ENCODE measurements at places on chromosomes 2 and 18.

- DNase-seq, result no peak
Measured at GRCh38 chr2:201118961-201119854, 3.2 kb downstream of the CFLAR start.

- no peak for DNase-seq
Measured at GRCh38 chr18:58443671-58444070, 185.2 kb downstream of the ALPK2 start.

- DNase-seq, result no peak
Measured at GRCh38 chr2:143152637-143153036, 23.4 kb downstream of the ARHGAP15 start.

GRCh38 chr2:85253890-85254289 is 73.9 kb downstream of the TGOLN2 start:
- DNase-seq, result no peak

DNA sequence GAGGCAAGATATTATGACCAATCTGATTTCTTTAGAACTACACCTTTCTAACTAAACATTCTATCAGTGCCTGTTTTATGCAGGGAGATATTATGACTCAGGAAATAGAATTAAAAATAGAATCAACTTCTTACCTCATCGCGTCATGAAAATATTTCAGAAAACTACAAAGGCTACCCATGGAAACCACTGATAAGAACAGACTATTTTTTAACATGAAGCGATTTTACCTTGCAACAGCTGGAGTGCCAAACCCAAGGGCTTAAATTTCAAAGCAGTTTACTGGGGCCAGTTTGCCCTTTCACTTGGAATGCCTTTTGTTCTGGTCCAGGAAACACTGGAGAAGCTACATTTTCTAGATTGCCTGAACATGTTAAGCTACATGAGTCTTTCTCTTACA is 304.8 kb upstream of the CCDC68 start:
- DNase-seq, result no peak

DNA sequence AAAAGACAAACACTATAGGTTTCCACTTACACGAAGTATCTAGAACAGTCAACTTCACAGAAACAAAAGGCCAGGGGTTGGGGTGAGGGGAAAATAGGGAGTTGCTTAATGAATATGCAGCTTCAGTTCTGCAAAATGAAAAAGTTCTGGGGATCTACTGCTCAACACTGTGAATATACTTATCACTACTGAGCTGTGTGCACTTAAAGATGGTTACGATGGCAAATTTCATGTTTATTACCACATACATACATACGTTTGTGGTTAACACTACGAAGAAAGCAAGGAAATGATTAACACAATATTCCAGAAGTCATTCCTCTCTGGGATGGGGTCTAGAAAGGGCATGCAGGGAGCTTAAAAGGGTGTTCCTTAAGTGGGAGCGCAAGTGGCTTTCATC is 19.3 kb downstream of the MBOAT2 start:
- no peak for DNase-seq

- peak; percentile 25 for DNase-seq
Measured at GRCh38 chr2:100291152-100291970, 30.9 kb downstream of the LONRF2 start.

- DNase-seq, result no peak
Measured at GRCh38 chr2:11008773-11009172, 97.0 kb downstream of the KCNF1 start.

GRCh38 chr2:175461839-175462238 is 280.3 kb upstream of the ATP5MC3 start:
- DNase-seq, result no peak

GRCh38 chr18:8332286-8332685 is 277.0 kb upstream of the RAB12 start:
- no peak for DNase-seq

DNA sequence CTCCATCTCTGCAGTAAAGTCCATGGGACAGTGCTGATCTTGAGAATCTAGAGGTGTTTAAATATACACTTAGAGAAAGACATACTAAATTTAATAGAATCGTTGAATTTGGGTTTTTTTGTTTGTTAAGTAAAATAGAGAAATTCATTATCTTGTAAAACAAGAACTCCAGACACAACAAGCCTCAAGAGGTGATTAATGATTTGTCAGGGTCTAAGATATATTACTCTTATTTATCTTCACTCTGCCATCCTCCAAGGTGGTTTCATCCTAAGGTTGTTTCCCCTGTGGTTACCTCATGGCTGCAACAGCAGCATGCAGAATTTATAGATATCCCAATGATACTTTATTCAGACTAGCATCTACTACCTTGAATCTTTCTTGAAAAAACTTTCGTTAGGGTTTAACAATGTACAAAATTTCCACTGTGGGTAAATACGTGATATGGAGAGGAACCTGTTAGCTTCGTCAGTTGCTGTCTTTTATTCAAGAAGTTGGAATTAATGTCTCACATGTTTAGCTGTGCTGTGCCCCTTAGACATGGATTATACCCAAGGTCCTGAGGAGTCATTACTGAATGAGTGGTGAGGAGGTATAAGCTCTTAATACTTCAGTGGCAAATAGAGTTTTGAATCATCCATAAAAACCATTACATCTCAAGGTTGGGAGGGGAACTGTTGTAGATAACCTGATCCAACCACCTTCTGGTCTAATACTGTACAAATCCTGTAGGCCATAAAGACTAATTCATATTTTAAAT is 128.0 kb downstream of the GPD2 start:
- DNase-seq, result no peak

GRCh38 chr2:65960953-65961352 is 474.0 kb upstream of the MEIS1 start:
- DNase-seq, result no peak

GRCh38 chr18:34837769-34838272 is 127.7 kb downstream of the DTNA start:
- DNase-seq, result no peak

GRCh38 chr2:201860636-201861066 is 54.3 kb downstream of the CDK15 start:
- no peak for DNase-seq

- DNase-seq, result no peak
Measured at GRCh38 chr2:88596141-88596830, 31.0 kb downstream of the EIF2AK3 start.

DNA sequence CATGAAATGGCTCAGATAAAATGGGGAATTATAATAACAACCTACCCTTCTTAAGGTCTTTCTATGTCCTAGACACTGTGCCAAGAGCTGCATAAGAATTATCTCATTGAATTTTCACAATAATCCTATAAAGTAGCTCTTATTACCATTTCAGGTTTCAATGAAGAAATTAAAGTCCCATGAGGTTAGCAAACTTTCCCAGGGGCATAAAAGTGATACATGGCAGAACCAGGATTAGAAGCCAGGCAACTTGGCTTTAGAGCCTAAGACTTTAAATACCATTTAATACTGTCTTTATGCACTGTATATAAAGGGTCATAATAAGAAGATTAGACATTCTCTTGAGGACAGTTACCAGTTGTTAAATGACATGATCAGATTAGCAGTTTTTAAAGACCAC is 130.1 kb downstream of the GCA start:
- no peak for DNase-seq

DNA sequence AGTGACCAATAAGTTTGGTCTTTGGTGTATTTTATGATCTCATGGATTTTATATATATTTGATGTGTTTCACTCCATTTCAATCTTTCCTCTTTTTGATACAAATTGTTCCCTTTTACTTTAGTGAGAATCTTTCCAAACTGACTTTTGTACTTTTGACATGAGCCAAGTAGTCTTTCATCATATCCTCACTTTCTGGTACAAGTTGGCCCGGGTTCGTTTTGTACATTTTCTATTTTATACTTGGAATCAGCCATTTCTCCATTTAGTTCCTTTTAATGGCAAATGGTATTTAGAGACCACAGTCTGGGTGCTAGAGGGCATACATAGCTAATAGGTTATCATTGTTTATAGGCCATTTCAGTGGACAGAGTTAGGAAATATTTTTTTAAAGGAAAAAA is 147.9 kb upstream of the MYO3B start:
- no peak for DNase-seq

DNA sequence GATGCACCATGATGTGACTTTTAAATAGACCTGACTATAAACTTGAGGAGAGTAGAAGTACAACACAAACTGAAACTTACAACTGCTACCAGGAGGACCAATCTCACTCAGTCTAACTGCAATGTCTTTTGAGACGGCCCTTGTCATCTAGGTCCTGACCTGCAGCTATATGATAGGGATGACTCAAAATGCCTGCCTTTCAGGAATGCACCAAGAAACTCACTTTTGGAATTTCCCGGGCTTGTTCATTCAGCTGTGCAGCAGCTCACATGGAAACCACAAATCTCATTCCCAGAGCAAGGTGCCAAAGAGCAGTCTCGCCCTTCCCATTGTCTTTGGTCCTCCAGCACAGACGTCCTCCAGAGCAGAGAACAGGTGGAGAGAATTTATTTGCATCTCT is 113.7 kb downstream of the SPOPL start:
- DNase-seq, result no peak

GRCh38 chr2:40370007-40370395 is 81.9 kb downstream of the SLC8A1 start:
- no peak for DNase-seq

- no peak for DNase-seq
Measured at GRCh38 chr2:190315273-190315672, 4.4 kb downstream of the HIBCH start.

DNA sequence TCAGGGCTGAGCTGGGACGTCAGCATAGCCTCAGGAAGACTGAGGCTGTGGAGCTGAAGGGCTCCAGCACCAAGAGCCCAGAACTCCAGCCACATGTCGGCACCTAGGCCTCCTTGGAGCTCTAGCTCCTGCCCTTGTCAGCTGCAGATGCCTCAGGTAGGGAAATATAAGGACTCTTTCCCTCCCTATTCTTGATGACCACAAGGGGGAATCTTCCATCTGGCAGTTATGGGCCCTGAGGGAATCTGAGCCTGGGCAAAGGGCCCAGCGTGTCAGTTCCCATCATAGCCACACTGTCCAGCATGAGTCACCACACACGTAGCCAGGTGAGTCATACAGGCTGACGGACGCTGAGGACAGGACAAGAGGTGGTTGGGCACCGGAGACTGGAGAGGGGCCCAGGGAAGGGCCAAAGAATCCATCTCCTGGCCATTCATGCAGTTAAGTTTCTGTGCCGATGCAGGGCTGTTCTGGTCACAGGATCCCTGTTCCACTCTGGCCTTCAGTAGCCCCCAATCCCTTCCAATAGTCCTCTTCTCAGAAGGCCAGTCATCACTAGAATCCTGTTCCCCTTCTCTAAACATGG is 1.8 kb downstream of the MPV17 start:
- DNase-seq, result no peak

GRCh38 chr2:113760400-113760799 is 4.0 kb upstream of the SLC35F5 start:
- no peak for DNase-seq

DNA sequence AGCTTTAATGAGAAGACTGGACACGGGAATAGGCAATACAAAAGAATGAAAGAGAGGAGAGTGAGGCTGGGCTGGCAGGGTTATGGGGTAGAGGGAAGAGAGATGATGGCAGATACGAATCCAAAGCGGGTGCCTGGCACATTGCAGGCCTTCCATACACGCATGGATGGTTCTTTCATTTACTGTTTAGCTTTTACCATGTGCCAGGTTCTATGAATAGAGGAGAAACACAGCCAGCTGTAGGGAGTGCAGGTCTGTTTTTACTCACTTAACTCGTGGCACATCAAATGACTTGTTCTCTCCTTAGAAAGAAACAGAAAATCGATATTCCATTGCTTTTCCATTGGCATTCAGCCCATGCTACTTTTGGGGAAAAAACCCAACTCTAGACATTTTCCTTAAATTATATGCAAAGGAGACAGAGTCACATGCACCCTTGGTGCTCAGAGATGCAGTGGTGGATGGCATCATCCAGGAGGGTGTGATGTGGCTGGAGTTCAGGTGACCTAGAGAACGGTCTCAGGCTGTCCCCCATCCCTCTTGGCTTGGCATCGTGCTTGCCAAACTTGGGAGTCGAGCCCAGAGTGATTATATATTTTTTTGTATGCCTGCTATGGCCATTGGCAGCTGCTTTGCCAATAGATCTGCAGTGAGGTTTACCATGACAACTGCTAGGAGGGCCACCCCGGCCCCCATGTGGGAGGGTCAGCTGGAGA is 6.2 kb downstream of the LTBP1 start:
- DNase-seq, result no peak

DNA sequence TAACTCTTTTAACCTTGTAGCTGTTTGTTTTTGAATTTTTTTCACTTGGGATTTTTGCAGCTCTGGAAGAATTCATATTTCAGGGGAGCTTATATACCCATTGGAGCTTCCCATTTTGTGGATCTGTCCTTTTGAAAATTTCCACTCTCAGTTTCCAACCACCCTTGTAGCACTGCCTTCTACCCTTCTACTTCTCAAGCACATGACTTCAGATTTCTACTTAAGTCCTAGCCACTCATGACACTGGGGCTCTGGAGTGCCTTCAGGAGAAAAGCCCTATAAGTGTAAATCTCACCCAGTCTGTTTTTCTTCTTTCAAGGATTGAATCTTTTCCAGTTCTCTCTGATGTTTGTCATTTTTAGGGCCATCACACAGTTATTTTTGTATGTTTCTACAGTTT is 283.7 kb upstream of the KCNH7 start:
- no peak for DNase-seq

GRCh38 chr2:238835726-238836301 is 12.1 kb upstream of the TWIST2 start:
- no peak for DNase-seq

GRCh38 chr18:9710037-9710436 is 1.9 kb downstream of the RAB31 start:
- no peak for DNase-seq

DNA sequence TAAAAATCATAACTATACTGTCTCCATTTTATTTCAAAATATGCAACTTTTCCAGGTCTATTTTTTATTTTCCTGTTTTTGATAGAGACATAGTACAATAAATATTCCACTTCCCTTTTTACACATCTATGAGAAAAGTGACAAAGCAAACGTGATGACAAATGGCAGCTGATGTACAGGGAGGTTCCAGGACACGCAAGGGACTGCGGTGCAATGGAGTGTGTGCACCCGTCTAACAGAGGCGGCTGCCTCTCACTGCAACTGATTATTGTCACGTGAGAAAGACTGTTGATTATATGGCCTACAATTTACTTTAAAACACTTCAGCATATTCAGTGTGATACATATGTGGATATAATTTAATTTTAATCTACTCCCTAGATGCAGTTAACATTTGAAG is 142.6 kb downstream of the LRRC30 start:
- DNase-seq, result no peak

DNA sequence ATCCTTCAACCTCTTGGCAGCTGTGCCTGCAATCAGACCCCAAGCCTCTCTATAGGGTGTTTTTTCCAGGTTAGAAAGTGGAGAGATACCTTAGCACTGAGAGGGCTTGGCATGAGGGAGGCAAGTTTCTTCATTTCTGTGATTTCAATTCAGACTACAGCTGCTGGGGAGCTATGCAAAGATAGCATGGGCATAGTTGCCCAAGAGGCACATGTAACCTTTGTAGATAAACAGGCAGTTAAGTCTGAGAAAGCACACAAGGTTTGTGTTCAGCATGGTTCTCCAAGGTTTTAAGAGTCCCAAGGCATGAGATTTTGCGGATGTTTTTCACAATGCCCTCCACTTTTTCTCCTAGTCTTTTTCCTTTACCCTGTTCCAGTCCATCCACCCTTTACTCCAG is 385.0 kb upstream of the ETAA1 start:
- DNase-seq, result no peak
